ENCODE measurements at places on chromosomes 13 and 19.

GRCh38 chr19:45195764-45196163 is 17.2 kb downstream of the BLOC1S3 start:
- DNase-seq, result no peak

- no peak for DNase-seq
Observed at GRCh38 chr13:110950819-110951570, 36.1 kb upstream of the ANKRD10 start.

DNA sequence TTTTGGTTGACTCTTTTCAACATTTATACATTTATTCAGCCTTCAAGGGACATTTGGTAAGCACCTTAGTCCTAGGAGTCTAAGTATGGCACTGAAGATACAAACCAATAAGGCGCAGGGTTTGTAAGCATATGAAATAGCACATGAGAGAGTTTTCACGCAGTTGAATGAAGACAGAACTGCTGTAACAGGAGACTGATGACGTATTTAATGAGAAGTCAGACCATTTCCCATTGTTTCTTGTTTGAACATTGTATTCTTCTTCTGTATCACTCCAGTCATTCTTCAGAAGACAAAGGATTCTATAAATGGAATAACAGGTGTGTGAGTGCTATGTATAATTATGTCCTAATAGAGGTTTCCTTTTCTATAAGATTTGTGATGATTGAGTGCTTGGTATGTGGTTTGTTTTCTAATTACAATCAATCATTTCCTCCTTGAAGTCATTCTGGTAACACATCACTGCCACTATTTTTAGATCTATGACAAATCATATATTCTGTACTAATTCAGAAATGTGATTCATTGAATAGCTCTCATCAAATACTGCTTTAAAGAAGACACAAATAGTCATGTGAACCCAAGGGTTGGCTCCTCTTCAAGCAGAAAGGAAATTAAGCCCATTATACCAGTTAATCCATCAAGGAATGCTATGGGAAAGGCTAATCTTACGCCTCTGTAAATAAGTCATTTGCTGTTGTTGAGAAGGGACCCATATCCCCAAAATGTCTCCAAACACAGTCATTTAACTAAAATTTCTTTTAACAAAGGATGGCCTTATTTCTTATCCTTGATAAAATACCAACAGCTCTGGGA is 222.8 kb upstream of the NBEA start:
- DNase-seq, result no peak

- no peak for DNase-seq
Observed at GRCh38 chr19:16887353-16888265, 1.2 kb upstream of the F2RL3 start.

DNA sequence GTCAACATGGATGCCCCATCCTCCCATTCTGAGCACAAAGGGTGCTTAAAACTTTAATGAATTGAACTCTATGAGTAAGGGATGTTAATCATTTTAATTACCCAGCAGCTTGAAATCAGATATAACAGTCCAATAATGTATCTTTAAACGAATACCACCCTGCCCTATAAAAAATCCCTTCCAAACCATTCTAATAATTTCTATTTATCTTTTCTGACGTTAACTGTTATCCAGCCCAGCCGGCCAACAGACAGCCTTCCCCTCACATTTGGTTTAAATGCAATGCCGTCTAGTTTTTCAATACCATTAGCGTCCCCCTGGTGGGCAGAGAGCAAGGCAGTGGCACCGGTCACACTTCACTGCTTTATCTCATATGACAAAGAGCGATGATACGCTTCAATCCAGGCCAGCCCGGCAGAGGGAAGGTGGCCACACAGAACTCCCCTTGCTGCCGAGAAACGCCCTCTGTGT is 402.2 kb upstream of the ZNF507 start:
- DNase-seq, result no peak

DNA sequence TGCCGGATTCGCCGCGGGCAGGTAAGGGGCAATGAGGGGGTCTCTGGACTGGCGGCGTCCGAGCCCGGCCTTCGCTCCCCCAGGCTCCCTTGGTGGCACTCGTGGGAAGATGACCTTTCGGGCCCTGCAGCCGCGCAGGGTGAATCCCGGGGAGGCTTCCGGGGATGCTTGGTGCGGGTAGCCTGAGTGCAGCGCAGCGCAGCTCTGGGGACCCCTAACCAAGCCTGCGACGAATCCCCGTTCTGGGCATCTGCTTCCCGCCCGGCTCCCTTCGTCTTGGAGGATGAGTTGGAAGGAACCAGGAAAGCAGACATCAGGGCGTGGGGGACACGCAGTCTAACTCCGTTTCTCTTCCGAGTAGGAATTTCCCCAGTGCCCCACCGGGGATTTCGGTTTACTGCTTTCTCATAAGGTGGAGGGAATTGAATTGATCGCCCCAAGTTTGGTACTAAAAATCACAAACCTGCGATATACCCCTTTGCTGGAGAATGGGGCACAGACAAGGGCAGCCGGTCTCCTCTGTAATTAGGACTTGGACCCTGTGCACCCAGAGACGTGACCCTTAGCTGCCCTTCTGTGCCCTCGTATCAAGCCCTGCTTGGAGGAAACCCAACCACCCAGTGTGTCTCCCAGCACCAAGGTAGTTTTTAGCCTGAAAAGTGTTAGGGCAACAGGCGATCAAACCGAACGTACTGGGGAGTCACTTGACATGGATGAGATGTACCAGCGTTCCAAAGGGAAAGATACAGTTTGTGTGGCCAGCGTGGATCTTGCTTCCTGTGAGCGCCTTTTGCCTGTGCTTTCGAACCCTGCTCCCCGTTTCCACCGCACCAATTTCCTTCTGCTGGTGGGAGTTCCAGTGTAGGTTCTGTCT is 1.0 kb downstream of the GPC5 start:
- DNase-seq, result no peak

GRCh38 chr19:53916004-53916403 is 6.9 kb downstream of the CACNG7 start:
- DNase-seq, result no peak

- no peak for DNase-seq
Observed at GRCh38 chr13:111210091-111210490, 95.0 kb downstream of the ARHGEF7 start.

DNA sequence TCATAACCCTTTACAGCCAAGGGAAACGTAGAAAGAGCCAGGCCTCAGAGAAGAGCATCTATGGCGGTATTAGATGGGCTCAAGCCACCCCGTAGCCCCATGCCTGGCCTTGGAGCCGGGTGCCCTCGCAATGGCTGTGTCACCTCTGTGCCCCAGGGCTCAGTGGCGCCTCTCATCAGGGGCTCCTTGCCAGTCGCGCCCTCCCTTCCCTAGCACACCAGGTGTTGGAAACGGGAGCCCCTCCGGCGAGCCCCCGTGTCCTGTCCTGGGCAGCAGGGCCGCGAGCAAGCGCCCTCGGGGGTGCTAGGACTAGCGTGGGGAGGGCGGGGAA is 453 bp downstream of the ZNF256 start:
- DNase-seq, result no peak

GRCh38 chr13:99316657-99317256 is 9.6 kb upstream of the GPR183 start:
- DNase-seq, result no peak

- DNase-seq, result no peak
Observed at GRCh38 chr13:80972857-80973478, 632.0 kb upstream of the SPRY2 start.

DNA sequence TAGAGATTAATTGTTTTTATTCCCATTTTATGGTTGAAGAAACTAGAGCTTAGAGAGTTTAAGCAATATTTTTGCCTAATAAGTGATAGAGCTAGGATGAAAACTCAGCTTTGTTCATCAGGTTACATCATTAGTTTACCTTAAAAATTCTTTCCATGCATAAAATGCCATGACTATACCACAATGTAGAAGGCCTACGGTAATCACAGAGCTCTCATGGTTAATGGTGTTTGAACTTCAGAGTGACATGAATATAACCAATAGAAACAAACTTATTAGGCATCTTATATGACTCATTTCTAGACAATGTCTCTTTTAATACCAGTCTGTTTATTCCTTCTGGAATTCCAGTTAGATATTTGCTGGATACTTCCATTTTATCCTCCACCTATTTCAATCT is 78.5 kb downstream of the FGF9 start:
- DNase-seq, result no peak

DNA sequence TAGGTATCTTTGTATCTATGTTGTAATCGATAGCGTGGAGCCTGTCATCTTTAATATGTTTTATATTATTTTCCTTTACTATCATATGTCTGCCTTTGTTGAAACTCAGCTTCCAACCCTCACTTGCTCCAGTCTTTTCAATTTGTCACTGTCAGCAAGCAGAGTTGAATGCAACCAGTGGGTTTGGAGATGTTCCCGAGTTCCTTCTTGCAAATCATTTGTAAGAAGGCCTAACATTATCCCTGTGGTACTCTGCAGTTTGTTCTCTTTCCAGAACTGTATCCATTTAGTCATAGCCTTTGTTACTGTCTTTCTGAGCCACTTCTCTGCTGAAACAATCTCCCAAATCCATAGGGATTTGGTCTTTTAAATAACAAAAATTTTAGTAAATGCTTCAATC is 41.8 kb downstream of the RNASEH2B start:
- no peak for DNase-seq
